ENCODE measurements at places on chromosomes 1 and 21.
A peak's percentile ranks its signal among the peaks of the same experiment; 100 is the strongest.

DNA sequence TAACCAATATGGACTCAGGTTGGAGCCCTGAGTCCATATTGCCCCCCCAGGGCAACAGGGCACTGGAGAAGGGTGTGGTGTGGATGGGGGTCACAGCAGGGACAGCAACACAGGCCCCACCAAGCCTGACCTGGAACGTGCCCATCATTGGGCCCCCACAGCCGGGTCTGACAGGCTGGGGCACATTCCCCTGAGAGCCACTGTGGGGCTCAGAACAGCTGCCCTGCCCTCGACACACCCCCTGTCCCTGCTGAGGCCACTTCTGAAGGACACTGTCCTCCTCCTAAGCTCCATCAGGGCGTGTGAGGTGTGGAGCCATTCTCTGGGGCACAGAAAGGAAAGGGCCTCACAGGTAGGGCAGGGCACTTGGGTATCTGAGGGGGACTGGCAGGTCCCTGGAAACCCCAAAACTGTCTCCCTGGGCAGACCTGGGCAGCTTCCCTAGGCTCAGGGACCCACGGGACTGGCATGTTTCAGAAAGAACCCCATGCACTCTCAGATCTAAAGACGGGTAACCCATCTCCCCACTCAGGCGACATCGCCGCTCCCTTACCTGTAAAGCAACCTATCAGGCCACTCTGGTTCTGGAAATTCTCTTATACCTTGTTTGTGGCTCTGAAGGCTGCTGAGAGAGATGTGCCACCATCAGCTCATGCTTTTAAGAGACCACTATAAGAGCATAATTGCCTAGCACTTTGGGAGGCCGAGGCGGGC, 95.5 kb downstream of the DMRTB1 start:
- no peak for DNase-seq

- peak; percentile 75 for DNase-seq
These were observed 28.4 kb upstream of the C1orf159 start for GRCh38 chr1:1144122-1144842.

DNA sequence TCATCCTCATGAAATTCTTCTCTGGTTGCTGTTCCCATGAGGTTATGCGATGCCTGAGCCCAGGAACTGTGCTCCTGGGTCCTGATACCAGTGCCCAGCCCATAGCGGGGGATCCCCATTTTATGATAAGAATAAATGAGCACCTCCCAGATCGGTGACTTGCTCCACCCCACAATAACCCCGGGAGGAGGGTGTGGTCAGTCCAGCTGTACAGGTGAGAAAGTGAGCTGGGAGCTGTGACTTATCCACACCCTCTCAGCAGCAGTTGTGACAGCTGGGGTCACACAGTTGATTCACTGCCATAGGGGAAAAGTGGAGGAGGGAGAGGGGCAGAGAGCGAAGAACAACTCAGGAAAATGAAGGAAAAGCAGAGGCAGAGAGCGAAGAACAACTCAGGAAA, 33.4 kb downstream of the OR2G3 start:
- DNase-seq: no peak

DNA sequence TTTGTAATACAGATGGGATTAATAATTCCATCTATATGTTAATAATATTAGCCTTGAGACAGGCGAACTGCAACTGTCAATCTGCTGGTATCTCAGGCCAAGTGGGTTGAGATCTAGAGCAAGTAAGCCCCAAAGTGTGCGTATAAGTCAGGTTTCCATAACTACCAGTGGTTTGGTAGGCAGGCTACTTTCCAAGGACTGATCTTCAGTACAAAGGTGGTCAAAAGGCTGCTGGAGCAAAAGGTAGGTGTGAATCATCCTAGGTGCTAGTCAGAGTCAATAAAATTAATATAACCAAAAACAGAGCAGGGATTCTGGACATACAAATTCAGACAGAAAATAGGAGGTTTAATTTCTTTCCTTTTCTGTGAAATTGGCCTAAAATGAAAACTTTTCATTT, 328.0 kb downstream of the TGFB2 start:
- no peak for DNase-seq

GRCh38 chr21:29436143-29436542, 137.4 kb downstream of the BACH1 start:
- DNase-seq: peak; percentile 46

GRCh38 chr1:179910934-179911333, 28.8 kb downstream of the TOR1AIP1 start:
- no peak for DNase-seq

- DNase-seq: no peak
These were observed 13.4 kb upstream of the HSD11B1 start for GRCh38 chr1:209691237-209691636.

DNA sequence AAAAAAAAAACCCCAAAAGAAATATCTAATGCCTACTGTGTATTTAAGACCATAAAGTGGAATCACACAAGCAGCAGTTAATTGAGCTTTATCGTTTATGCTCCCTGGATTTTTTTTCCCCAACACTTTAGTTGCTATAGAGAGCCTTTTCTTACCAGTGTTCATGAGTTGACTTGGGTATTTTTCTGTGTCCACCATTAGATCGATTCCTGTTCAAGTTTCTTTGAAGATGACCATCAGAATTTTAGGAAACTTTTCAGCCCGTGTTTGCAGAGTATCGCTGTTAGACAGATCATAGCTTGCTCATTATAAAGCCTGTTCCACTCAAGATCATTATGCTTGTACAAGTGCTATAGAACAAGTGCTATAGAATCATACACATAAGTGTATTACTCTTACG, 1.5 kb downstream of the RALGPS2 start:
- DNase-seq: no peak

GRCh38 chr1:40315239-40315794, 1.8 kb downstream of the COL9A2 start:
- peak; percentile 88 for DNase-seq

DNA sequence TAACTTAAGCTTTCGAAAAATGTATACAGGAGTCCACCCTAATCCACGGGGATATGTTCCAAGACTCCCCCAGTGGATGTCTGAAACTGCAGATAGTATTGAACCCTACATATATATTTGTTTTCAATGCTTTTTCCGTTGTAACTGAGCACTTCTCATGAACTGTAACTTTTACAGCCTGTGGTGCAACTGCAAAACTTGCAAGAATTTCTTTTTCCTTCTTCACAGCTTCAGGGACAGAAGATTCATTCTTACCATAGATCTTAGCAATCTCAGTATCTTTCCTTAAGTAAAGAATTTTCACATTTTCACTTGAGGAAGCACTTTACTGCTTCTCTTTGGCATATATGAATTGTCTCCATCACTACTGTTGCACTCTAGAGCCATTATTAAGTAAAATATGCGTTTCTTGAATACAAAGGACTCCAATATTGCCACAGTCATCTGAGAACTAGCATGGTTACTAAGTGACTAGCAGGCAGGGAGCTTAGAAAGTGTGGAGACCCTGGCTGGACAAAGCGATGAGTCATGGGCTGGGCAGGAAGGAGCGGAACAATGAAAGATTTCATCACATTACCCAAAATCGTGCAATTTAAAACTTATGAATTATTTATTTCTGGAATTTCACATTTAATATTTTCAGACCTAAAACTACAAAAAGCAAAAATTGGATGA, 14.1 kb downstream of the DPYD start:
- DNase-seq: no peak

- DNase-seq: no peak
These were observed 1.4 kb upstream of the GPR161 start for GRCh38 chr1:168138134-168138533.

DNA sequence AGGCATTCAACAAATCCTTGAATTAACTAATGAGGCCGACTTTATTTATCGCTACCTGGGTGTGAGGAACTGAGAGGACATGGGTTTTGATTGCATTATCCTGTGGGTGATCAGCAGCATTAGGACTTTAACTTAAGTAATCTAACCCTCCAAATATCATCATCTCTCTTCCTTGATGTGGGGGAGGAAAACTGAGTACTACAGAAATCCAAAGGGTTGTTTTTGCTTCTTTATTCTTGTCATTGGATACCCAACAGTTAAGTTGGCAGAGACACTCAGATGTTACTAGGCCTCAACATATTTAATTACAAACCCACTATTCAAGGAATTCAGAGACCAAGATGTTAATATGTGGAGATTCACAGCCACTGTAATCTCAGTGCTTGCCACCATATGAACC, 97.4 kb upstream of the ST6GALNAC5 start:
- no peak for DNase-seq

- DNase-seq: peak; percentile 42
These were observed 8.0 kb upstream of the RLF start for GRCh38 chr1:40153073-40153770.

GRCh38 chr21:35945089-35945671, 115.1 kb downstream of the SETD4 start:
- no peak for DNase-seq

DNA sequence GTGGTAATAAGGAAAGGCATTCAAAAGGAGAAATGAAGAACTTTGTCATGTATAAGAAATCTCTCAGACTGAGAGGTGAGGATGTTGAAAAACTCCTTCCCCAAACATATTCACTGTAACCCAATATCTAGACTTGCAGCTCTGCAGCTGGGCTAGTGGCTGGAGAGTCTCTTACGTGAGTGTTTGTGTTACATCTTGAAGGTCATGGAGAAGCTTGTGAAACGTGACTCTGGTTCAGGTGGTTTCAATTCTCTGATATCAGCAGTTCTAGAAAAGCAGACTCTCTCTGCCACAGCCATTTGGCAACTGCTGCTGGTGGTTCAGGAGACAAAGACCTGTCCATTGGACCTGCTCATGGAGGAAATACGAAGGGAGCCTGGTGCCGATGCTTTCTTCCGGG, 55.0 kb upstream of the EPHA8 start:
- DNase-seq: no peak

GRCh38 chr1:234833118-234833517, 223.1 kb upstream of the IRF2BP2 start:
- no peak for DNase-seq

DNA sequence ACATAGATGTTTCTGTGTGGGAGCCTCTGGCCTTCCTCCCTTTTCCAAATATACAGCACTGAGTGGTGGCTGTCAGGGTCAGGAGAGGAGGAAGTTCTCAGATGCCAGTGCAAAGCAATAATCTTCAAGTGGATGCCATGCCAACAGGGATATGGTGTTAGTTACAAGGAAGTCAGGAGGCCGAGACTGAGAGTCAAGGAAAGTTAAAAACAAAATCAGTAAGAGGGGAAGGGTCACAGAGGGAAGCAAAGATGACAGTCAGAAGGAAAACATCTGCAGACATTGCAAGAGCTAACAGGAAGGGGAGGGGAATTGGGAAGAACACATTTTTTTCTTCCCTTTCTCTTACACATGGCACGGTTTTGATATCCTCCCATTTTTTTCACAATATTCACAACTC, 691.4 kb downstream of the ADGRL2 start:
- DNase-seq: no peak

- no peak for DNase-seq
These were observed 24.9 kb downstream of the KIF26B start for GRCh38 chr1:245179706-245180105.

DNA sequence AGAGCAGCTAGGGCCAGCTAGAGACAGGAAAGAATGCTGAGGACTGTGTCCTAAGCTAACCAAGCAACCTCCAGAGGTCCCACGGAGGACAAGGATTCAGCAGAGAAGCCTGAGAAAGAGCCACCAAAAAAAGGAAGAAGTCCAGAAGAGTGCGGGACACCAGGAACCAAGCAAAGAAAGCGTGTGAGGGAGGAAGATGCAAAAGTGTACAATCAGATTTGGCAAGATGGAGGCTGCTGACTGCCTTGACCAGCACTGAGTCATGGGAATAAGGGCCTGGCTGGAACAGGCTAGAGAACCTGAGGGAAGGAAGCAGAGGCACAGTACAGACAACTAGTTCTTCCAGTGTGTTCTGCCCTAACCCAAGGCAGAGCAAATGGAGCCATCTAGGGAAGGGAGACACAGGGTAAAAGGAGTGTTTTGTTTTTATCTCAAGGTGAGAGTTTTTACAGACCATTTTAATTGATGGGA, 18.5 kb downstream of the TP53BP2 start:
- no peak for DNase-seq

- DNase-seq: peak; percentile 12
These were observed 93.3 kb downstream of the SPSB1 start for GRCh38 chr1:9385801-9386573.

DNA sequence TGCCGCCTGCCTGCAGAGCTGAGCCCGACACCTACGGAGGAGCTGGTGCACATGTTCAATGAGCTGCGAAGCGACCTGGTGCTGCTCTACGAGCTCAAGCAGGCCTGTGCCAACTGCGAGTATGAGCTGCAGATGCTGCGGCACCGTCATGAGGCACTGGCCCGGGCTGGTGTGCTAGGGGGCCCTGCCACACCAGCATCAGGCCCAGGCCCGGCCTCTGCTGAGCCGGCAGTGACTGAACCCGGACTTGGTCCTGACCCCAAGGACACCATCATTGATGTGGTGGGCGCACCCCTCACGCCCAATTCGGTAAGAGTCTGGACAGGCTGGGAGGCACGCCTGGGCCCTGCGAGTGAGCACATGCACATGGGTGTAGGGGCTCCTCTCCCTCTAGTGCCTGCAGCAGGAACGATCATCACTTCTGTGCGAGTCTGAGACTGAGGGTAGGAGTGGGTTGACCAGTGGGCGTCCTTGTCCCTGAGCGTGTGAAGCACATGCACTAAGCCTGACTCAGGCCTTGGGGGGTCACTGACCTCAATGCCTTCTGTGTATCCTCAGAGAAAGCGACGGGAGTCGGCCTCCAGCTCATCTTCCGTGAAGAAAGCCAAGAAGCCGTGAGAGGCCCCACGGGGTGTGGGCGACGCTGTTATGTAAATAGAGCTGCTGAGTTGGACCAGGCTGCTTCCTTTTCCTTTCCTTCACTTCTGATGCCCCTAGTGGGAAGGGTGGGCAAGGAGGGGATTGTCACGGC, 6.9 kb downstream of the DMAP1 start:
- no peak for DNase-seq

GRCh38 chr1:228364706-228365213, 41.9 kb downstream of the TRIM11 start:
- DNase-seq: no peak

GRCh38 chr1:203135636-203136305, 8.2 kb downstream of the ADORA1 start:
- no peak for DNase-seq

DNA sequence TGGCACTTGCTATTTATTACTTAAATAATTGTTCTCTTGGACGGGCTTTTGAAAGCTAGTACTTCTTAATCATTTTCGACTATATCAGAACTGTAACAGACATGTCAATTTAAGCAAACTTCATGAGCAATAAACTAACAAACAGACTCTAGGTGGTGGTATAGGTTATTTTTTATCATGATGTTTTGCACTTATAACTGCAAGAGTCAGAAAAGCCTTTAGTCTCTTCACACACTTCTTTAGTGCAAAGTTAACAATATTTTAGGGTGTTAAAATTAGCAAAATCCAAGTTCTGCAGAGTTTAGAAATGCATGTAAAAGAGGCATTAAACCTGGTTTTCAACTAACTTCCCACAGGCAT, 2.2 kb downstream of the NRIP1 start:
- no peak for DNase-seq

DNA sequence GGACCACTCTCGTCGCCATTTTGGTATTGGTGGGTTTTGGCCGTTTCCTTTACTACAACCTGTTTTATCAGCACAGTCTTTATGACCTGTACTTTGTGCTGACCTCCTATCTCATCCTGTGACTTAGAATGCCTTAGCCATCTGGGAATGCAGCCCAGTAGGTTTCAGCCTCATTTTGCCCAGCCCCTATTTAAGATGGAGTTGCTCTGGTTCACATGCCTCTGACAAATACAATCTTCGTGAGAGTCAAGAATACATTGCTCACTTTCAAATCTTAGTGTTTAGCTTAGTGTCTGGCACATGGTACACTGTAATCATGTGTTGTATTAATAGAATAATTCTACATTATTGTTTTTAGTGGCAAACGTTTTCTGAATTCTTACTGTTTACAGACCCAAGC, 88.9 kb downstream of the BACH1 start:
- no peak for DNase-seq

GRCh38 chr21:37297364-37297763, 30.2 kb upstream of the VPS26C start:
- DNase-seq: no peak

Measured in activated T-cell treated with anti-CD3 and anti-CD28 coated beads, Interleukin-2, amount 50 U/mL, for 72 hours (primary cell).